ENCODE measurements at places on chromosomes 7 and 10.

DNA sequence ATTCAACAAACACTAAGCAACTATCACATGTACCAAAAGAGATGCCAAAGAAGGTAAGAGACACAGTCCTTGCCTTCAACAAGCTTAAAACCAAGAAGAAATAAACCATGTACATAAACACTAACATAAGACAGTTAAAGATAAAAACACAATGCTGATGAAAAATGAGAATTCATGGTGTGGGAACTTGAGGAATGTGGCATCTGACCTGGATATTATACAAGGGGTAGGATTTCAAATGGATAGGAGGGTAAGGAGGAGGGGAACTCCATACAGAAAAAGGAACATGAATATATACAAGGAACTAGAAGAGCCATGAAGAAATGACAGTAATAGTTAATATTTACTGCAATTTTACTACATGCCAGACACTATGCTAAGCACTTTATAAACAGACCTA is 11.0 kb downstream of the HIBADH start:
- no peak for DNase-seq

DNA sequence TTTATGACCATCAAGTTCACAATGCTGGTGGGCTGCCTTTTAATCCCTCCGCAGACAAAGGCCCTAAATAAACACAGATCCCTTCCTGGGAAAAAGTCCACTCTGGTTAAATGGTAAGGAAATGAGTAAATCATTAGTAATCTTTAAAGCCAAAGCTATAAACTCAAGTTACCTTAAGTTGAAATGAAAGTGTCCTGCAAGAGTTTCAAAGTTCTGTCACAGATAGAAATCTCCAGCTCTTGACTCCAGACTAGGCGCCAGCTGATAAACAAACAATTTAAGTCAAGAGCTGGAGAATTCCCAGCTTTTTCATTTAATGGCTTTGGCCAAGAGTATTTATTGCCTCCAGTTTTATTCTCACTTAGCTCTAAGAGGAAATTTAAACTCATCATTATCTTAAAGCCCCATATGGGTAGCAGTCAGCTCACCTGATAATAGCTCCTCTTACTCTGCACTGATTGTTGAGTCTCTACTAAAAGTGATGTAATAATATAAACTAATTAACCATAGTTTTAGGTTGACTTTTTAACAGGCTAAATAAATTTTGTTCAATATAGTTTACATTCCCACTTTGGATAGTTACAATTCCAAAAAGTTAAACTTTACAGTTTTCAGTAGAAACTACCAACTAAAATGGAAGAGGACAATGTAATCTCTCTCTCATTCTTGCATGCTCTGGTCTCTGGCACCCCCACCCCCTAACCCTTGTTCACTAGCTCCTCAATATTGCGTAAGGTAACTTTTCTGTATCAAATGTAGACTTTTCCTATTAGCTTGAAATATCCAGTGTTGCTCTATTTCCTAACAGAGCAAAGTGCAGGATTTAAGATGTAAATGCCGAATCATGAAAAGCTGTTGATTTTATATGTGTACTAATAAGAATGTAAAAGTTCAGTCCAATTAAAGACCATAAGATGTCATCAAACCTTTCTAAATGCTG is 56.1 kb downstream of the HIBADH start:
- DNase-seq, result no peak

- no peak for DNase-seq
Measured at GRCh38 chr7:133344275-133344674, 91.4 kb downstream of the EXOC4 start.

DNA sequence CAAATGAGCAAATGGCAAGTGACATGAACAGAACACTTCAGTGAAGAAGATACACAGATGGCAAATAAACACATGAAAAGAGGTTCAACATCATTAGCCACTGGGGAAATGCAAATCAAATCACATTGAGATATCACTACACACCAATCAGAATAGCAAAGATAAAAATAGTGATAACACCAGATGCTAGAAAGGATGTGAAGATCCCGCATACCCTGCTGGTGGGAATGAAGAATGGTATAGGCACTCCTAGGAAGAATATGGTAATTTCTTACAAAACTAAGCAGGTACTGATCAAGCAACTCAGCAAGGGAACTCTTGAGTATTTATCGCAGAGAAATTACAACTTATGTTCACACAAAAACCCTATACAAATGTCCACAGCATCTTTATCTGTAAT is 11.2 kb downstream of the LAMB4 start:
- DNase-seq, result no peak

- no peak for DNase-seq
Measured at GRCh38 chr7:127731431-127732080, 79.6 kb downstream of the SND1 start.

GRCh38 chr7:135441791-135442190 is 68.1 kb downstream of the CNOT4 start:
- DNase-seq, result no peak

GRCh38 chr7:30523466-30523865 is 18.8 kb upstream of the GGCT start:
- no peak for DNase-seq

DNA sequence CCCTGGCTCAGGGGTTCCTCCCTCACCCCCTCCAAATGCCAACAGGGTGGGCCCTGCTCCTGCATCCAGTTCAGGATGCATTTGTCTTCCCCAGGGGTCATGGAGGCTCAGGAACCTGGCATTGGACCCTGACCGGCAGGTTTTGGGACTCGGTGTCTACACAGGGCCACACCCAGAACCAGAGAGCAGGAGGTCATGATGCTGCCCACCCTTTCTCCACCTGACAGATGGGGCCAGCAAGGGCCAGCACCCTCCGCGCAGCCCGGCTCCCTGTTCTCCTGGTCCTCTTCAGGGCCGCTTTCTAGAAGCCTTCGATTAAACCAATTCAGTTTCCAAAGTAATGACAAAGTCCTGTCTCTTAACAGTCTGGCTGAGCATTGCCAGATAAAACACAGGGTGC is 50.2 kb downstream of the CAMK2B start:
- DNase-seq, result no peak

DNA sequence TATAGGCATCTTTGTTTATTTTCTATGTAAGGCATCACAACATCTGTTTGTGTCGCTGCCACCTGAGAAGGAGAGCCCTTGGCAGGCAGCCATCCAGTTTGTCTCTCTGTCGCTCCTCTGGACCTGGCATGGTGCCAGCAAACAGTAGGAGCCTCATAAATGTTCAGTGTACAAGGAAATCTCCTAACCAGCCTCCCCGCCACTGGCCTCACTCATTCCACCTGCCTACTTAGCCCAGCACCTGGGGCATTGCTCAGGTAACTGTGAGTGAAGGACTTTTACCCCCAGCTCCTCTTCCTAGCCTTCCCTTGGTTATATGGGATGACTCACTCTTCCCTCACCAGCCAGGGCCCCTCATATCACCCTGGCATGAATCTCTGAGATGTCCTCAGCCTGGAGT is 61.7 kb upstream of the NPTX2 start:
- DNase-seq, result no peak

Measured in stimulated activated CD4-positive, alpha-beta T cell treated with anti-CD3 and anti-CD28 coated beads, Interleukin-1b, Interleukin-23, amount 100 ng/mL, for 1 hour (primary cell).